Activated T-cell treated with anti-CD3 and anti-CD28 coated beads, Interleukin-2, amount 50 U/mL, for 72 hours (primary cell): ENCODE measurements at places on chromosomes 3 and 15.

GRCh38 chr15:84631706-84632272 lies 22.3 kb downstream of the WDR73 start:
- no peak for DNase-seq

- DNase-seq: no peak
These were observed 9.2 kb upstream of the PAQR5 start for GRCh38 chr15:69289342-69290146.

GRCh38 chr15:63987796-63988378 lies 58.4 kb downstream of the DAPK2 start:
- DNase-seq: no peak

- DNase-seq: peak; percentile 84
These were observed 1.3 kb downstream of the ARL6IP5 start for GRCh38 chr3:69085833-69086722.

DNA sequence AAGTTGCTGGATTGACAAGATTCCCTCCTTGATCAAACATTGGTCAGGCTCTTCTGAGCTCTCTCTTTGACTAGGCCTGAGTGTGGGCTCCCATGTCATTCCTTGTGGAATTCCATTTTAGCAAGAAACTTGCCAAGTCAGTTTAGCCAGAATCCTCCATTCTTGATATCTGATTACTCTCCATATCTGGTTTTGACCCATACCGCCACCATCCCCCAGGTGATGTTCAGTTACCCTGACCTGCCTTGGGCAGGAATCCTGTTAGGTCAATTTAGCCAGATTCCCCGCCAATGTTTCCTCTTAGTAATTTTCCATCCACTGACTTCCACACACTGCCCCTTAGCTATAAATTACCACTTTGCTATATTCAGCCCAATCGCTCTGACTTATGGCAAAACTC lies 1.0 kb upstream of the PCCB start:
- DNase-seq: no peak

GRCh38 chr3:148131990-148132638 lies 565.6 kb upstream of the AGTR1 start:
- DNase-seq: no peak

DNA sequence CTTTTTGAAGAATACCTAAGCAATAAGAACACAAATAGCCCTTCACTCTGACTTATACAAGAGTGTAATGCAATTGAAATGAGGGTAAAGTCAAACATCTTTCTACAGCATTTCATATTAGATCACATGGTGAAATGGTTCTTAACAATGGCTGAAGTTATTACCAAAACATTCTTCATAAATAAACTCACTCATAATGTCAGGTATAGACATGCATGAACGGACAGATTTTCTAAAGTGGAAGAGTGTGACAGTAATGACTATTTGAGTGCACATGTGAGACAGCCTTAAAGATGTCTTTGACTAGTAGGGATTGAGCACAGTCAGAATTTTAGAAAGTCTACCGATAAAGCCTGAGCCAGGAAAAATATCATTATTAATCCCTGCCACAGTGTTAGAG lies 471.0 kb downstream of the ZPLD1 start:
- no peak for DNase-seq

DNA sequence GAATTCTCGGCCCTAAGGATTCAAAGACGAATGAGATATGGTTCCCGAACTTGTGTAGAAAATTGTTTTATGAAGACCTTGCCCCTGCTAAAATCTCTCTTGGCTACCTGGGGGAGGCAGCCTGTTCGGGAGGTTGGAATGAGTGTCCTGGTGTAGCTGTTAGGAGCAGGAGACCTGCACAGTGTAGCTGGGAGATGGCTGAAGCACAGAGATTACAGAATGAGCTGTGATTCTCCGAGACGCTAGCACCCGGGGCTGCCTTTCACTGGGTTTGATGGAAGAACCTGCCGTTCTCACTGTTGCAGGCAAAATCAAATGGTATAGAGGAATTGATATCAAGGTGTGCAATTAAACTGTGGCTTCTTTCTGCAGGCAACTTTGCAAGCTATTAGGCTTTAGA lies 68.0 kb downstream of the TRAK1 start:
- no peak for DNase-seq

DNA sequence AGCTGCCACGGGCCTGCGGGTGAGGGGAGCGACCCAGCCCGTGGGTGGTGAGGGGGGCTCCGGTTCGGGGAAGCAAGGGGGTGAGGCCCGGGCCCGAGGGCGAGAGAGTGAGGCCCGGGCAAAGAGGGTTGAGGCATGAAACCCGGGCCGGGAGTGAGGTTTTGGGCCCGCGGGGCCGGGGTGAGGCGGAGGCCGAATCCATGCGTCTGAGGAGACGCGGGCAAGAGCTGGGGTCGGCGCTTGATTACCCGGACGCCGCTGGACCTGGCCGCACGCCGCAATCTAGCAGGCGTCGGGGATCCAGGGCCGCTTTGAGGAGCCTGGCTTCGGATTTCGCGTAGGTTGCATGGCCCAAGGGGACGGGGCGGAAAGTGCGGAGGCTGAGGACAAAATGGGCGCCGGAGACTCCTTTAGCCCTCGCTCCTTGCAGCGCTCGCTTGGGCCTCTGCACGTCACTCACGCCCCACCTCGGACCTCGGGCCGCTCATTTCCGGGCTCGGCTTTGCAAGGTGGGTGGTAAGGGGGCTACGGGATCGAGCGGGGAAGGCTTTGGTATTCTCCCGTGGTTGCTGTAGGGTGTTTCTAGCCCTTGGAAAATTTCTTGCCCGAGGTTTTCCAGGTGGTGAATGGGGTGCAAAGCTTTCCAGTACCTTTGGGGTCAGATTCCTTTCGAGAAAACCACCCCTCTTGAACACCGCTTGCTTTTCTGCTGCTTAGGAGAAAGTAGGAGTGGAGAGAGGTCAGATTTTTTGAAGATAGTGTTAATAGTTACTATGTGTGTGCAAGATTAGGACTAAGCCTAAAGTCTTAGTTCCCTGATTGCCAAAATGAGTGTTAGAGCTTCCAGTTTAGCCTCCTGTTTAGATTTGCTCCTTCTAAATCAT lies 827 bp downstream of the SLC25A36 start:
- DNase-seq: peak; percentile 65

GRCh38 chr3:1506090-1506489 lies 413.3 kb downstream of the CNTN6 start:
- no peak for DNase-seq

GRCh38 chr3:127734754-127735473 lies 62.2 kb downstream of the ABTB1 start:
- DNase-seq: no peak

DNA sequence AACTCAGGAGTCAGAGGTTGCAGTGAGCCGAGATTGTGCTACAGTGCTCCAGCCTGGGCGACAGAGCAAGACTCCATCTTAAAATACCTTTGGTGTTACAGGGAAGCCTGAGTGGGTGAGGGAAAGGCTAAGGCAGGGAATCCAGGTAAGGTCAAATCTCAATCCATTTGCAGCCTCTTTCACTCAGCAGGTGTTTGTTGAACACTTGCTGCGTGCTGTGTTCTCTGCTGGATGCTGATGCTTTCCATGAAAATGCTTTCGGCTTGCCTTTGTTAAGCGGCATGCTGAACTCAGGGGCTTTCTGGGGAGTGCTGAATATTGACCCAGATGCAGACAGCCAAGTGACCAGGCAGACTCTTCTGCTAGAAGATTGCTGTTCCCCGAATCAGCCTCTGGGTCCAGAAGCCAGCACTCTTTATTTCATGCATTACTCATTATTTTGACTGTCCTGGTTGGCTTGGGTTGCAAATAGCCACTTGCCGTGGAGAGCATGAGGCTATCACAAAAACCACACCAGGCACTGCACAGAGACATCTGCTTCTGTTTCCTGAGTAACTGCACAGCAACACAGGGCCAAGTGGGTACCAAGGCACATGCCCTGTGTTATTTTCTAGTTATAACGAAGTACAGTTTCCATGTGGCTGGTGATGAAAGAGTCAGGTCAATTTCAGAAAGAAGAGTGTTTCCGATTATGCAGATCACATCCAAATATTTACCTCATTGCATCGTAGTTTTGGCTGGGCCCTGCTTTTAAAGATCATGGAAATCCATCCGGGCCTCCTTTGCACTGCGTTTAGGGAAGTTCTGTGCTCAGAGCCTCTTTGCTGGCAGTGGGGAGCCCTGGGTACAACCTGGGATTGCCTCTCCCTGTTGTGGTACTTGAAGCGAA lies 88.6 kb downstream of the THSD4 start:
- DNase-seq: no peak
